ENCODE measurements at places on chromosomes 7 and 10.

GRCh38 chr10:28094121-28094520 is 95.2 kb upstream of the ODAD2 start:
- no peak for DNase-seq

DNA sequence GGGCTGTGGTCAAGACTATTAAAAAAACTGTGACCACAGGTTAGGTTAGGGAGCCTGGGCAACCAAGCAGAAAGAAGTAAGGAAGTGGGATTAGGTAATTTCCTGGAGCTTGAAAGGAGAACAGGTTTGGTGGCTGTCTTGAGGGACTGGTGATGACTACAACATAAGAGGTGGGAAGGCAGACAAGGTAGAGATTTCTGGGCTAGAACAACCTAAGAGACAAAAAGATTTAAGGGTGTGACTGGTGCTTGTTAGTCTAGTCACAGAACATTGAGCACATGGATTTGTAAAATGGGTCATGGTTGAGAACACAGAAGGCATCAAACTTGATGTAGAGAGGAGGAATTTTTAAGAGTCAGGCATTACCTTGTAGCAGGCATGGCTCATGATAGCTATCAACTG is 123.7 kb upstream of the ASAH2 start:
- no peak for DNase-seq

DNA sequence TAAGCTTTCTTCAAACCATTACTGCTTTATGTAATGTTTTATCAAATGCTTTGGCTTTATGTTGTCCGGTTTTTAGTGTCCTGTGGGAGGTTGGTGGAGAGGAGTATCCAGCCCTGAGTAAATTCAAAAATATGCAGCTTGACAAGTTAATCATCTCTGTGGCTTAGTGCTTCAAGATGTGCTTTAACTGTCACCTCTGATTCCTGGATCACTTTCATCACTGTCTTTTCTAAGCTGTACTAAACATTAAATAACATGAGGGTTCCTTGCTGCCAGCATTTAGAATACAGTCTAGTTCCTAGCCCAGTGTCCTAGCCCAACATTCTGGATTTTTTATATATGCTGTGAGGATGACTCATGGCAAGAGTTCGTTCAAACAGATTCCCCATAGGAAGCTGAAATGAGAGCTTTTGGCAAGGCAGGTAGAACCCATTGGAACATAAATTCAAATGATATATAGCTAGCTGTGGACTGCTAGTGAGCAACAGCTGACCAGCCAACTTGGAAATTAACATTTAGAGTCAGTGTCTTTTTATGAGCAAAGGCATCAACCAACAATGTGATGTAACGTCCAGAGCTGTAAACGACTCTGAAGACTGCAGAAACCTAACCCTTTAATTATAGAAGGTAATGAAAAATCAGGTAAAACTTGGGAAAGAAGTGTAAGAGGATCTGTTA is 80.6 kb upstream of the OIT3 start:
- no peak for DNase-seq

DNA sequence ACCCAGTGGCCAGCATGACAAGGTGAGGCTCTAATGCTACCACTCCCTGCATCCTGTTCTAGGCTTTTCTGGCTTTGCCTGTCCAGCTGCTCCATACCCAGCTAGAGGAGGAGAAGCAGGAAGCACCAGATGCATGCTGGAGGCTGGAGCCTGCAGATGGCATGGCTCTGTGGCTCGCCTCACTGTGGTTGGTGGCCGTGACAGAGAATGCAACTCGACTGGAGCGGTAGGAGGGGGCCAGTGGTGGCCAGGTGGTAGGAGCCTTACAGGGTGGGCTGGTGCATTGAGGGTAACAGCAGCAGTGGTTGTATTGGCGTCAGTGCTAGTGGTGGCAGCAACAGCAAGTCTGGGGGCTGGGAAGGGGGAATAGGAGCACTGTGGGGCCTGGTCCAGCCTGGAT is 128.6 kb downstream of the ZNF248 start:
- DNase-seq = no peak

DNA sequence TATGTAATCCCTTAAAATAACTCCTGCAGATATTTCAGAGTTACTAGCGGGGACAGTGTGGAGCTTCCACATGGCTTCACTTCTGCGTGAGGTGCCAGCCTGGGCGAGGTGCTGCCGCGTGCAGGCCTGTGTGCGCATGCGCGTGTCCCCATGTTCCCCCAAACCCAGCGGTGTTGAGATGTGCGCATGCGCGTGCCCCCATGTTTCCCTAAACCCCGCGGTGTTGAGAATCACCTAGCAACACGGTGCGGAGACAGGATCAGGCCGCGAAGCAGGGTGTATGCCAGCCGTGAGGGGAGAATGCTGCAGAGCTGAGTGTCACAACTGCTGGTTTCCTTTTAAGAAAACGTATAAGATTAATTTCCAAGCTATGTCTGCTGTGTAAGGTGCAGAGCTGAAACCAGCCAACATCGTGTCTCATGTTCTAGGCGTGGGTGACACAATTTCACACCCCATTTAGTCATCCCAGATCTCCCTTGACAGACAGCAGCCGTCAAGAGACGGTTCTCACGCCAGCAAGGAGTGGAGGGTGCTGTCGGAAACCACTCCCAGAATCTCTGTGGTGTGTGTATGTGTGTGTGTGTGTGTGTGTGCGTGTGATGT is 71.9 kb upstream of the ADARB2 start:
- no peak for DNase-seq

DNA sequence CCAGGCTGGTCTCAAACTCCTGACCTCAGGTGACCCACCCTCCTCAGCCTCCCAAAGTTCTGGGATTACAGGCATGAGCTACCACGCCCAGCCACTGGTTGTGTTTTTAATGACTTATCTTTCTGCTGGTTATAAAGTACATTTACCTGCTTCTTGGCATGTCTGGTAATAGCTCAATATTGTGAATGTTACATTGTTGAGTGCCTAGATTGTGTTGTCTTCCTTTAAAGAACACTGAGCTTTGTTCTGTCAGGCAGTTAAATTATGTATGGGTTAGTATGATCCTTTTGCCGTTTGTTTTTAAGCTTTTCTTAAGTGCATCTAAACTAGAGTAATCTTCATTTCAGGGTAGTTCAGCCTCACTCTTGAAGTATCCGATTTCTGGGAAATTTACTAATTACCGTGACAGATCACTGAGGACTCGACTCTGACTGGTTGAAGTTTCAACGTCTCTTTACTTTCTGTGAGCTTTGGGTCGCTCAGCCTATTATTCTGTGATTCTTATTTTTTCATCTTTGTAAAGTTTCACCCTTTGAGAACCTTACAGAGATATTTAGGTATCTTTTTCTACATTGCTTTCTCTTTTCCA is 617.4 kb downstream of the SORCS1 start:
- DNase-seq = no peak

DNA sequence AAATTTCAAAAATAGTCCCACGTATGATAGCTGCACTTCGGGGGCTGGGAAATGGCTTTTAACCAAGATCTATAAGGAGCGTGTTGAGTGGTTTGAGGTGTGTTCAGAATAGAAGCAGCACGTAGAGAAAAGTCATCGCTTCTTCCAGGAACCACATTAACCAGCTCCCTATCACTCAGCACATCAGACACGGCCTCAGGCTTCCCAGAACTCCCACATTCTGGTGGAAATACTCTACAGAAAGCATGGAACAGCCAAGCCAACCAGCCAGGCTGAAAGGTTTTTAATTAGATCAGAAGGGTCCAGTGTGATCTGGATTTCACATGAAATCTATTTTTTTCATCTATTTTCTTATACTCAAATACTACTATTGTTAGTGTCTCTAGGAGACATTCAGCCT is 231.5 kb upstream of the NRP1 start:
- no peak for DNase-seq

- DNase-seq = no peak
Measured at GRCh38 chr7:100124301-100125230, 2.2 kb upstream of the MBLAC1 start.

DNA sequence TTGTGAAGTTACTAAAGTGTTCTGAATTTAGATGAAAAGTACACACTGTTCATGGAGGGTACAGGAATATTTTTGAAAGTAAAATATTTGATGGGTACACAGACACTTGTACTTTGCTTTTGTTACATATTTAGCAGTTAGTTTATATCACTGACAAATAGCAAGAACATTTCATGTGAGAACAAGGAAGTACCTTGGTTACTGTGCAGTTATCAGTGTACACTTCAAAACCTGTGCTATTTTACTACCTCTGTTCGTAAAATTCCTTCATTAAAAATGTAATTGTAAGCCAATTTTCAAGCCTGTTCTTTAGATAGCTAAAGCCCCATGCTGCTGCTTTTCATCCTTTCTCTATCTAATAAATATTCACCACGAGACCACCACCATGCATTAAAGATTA is 39.8 kb upstream of the WASL start:
- no peak for DNase-seq

GRCh38 chr10:42938351-42938750 is 138.5 kb upstream of the RET start:
- no peak for DNase-seq

DNA sequence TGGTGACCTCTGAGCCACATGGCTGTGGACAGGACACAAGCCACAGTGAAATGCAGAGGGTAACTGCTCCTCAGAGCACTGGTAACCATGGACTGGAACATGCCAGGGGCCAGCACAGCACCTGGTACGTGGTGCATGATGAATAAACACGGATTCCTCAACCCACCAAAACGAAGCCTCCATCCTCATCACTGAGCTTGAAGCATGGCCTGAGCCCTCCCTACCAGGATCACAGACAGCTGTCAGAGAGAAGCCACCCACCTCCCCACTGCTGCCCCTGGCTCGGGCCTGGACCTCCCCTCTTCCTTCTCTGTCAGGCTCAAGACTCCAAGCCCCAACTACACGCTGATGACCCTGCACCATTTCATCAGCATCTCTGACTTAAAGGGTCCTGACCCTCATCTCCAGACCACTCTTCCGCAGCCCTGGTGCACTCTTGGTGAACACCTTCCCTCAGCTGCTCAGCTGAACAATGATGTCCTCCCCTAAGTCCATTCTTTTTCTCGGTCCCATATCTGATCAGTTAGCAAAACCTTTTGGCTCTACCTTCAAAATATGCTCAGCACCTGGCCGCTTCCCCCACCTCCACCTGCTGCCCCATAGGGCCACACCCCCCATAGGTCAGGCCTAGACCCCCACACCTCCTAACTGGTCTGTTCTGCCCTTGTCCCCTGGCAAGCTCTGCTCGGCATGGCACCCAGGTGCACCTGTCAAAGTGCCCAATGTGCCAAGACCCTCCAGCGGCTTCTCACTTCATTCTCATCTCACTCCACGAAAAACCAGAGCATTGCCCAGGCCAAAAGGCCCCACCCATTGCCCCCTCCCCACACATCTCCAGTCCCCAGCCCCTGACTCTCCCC is 141.1 kb downstream of the MAPK8 start:
- no peak for DNase-seq

GRCh38 chr10:132296666-132297443 is 10.9 kb downstream of the STK32C start:
- DNase-seq = no peak

DNA sequence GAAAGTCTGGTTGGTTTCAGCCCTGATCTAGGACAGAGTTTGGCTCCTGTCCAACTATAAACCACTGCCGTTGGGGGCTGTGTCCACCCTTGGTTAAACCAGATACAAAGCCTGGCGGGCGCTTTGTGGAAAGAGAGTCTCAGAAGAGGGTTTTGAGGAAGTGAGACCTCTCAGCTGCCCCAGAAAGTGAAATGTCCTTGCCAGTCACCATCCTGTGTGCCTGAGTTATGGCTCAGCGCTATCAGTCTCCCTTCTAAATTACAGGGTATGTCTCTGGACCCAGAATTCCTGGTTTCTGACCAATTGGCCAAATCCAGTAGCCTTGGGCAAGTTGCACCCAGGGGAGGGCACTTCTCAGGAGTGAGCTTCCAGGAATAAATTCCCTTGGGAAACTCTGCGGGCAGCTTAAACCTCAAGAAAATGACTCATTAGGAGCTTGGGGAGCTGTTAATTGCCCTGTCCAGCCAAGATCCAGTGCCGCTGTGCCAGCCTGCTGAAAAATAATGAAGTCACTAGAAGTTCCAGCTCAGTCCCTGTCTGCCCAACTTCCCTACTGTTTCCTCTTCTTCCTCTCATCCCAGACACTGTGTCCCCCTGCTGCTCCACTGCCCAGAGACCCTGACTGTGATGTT is 66.7 kb upstream of the PDZD8 start:
- no peak for DNase-seq

GRCh38 chr10:93026072-93026471 is 34.5 kb upstream of the CYP26C1 start:
- DNase-seq = no peak

DNA sequence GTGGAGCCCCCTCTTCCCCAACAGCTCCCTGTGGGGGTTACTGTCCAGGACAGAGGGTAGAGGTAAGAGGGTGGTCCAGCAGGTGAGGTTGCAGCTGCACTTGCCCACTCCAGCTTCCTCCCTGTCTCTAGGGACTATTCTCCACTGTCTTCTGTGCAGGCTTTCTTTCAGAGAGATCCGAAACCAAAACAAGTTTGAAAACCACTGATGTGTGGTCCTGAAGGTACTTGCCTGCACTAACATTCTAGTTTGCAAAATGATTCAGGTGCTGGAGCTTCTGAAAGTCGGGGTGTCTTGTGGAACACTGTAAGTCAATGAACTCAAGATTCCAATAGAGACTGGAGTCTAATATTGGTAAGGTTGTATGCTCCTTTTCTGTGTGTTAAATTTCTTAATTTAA is 63.1 kb downstream of the BLNK start:
- DNase-seq = no peak

DNA sequence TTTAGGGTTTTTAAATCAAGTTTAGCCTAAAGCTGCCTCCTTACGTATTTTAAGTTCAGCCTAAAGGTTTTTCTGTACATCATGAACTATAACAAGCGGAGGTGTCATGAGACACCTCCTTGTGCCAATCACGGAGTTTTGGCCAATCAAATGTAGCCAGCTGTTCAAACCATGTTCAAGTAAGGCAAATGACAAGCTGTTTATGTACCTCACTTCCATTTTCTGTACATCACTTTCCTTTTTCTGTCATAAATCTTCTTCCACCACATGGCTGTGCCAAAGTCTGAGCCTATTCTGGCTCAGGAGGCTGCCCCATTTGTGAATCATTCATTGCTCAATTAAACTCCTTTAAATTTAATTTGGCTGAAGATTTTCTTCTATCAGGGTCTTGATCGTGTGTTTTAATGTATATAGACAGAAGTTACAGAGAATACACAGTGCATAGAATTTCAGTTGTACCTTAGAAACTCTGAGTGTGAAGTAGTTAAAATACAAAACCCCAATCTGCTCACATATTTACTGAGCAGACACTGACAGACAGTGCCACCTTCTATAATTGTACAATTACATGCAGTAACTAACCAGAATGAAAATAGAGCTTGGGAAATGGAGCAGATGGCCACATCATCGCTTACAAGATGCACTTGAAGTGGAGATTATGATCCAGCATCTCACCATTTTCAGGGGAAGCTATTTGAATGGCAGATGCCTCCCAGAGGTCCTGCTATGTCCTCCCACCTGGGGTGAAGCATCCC is 76.9 kb upstream of the LANCL2 start:
- no peak for DNase-seq

- no peak for DNase-seq
Measured at GRCh38 chr10:122617476-122618270, 57.1 kb downstream of the DMBT1 start.

GRCh38 chr10:114821915-114822443 is 399 bp downstream of the FHIP2A start:
- no peak for DNase-seq

Data from activated CD4-positive, alpha-beta T cell treated with anti-CD3 and anti-CD28 coated beads for 24 hours (primary cell).